ENCODE measurements at places on chromosomes 6 and 20. TPM values are rescaled to one million over a fixed set of nuclear protein-coding genes. Genes with fewer than 3 reads are reported as not detected.

Gene NUDT3
- total RNA-seq: 90.6 TPM

Gene PHACTR3
- total RNA-seq: 20.1 TPM

Gene ZNF337
- 27.6 TPM for total RNA-seq

Gene SLC52A3
- total RNA-seq: 0.36 TPM

Gene HLA-DRA
- total RNA-seq: 3.6 TPM

Gene ID4
- 118 TPM for total RNA-seq

Gene HSPA1L
- 4.2 TPM for total RNA-seq

Gene OTOR
- not detected for total RNA-seq

Gene DZANK1
- total RNA-seq: 3.6 TPM

Gene TFAP2A
- 17.1 TPM for total RNA-seq

Gene MAP3K5
- 12.5 TPM for total RNA-seq

Gene MEP1A
- total RNA-seq: 0.09 TPM

Gene PPP1R14C
- 30.2 TPM for total RNA-seq

Gene DSN1
- total RNA-seq: 10.2 TPM

Gene CEP85L
- total RNA-seq: 40.9 TPM

Gene CAPN11
- total RNA-seq: not detected

Gene CPNE5
- 6.9 TPM for total RNA-seq

Gene IMPG1
- 0.36 TPM for total RNA-seq

Gene CD93
- 15.9 TPM for total RNA-seq

Gene CTAGE9
- total RNA-seq: not detected

Gene COX4I2
- total RNA-seq: not detected

Gene CLPSL2
- total RNA-seq: not detected

Gene NKX2-2
- total RNA-seq: 2.4 TPM

Gene ARG1
- total RNA-seq: 1.3 TPM

Gene SPDEF
- 0.18 TPM for total RNA-seq

Gene ADISSP
- 9.7 TPM for total RNA-seq

Gene TPD52L1
- 6.7 TPM for total RNA-seq

Gene PRPH2
- total RNA-seq: 5.4 TPM

Gene PBOV1
- total RNA-seq: not detected

Gene ECI2
- 35.0 TPM for total RNA-seq

Gene GABRR1
- total RNA-seq: 0.09 TPM

Gene SCRT2
- total RNA-seq: 2.9 TPM

All from cerebellum (tissue), 4 donors.